ENCODE measurements at places on chromosomes 13 and 19.

DNA sequence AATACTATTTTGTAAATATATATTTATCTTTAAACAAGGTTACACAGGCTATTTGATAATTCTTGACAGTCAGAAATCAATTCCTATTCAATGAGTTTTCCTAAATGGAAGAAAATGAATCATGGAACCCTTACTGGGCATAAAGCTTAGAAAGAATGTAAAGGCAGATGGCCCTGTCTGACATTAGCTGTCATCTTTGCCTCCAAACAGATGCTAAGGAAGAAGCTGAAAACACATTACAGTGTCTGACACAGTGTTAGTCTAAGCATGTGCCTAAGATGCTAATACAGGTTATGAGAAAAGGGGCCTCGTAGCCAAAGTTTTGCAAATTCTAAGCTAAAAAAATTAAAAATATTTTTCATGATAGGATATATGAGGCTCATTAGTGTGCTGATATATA is 112.8 kb downstream of the ITGBL1 start:
- no peak for DNase-seq

DNA sequence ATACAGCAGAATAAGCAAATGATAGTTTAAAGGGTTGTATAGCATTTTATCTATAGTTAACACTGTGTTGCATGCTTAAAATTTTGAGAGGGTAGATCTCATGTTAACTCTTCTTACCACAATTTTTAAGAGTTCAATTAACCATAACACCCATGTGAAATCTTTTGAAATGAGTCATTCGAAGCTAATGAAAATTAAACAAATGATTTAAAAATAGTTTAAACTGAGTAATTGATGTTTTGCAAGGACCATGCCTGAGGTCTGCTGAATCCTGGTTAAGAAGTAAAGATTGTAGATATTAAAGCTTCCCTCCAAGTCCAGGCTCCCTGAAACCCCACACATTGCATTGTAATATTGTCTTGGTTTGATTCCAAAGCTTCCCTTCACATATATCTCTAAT is 176.7 kb upstream of the RNF113B start:
- no peak for DNase-seq

GRCh38 chr13:99182439-99182838 is 18.2 kb upstream of the UBAC2 start:
- no peak for DNase-seq

DNA sequence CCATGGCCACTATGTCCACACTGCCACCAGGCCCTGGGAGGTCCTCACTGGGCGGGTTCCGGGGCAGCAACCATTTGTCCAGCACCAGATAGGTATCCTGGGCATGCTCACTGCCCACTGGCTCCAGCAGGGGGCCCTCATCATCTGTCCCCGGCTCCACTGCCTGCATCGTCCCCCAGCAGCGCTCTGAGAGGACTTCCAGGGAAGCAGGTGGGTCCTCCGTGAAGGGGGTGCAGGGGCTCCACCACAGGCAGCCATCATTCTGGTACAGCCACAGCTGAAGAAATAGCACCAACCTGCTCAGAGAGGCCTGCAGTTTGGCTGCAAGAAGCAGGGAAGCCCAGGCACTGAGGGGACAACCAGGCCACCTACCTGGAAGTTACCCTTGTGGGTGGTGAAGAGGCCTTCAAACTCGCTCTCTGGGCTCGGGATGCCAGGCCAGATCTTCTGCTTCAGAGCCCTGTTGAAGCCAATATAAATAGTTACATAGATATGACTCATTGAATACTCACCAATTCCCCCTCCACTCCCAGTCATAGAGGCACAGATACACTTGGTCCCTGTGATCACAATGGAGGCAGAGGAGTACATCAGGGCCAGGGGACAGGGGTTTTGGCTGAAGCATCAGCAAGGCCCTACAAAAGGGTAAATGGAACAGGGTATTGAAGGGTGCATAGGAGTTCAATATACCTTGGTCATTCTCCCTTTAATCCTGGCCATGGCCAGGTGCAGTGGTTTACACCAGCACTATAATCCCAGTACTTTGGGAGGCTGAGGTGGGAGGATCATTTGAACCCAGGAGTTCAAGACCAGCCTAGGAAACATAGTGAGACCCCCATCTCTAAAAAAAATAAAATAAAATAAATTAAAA is 4.1 kb downstream of the SWSAP1 start:
- DNase-seq, result no peak

DNA sequence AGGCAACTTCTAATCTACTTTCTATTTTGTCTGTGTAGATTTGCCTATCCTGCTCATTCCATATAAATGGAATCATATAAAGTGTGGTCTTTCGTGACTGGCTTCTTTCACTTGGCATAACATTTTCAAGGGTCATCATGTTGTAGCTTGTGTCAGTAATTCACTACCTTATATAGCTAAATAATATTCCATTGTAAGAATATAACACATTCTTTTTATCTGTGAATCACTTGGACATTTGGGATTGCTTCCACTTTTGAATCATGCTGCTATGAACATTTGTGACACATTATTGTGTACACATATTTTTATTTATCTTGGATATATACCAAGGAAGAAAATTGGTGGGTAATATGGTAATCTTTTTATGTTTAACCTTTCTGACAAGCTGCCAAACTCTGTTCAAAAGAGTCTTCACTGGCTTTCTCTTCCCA is 89.0 kb upstream of the CSNK1A1L start:
- no peak for DNase-seq

DNA sequence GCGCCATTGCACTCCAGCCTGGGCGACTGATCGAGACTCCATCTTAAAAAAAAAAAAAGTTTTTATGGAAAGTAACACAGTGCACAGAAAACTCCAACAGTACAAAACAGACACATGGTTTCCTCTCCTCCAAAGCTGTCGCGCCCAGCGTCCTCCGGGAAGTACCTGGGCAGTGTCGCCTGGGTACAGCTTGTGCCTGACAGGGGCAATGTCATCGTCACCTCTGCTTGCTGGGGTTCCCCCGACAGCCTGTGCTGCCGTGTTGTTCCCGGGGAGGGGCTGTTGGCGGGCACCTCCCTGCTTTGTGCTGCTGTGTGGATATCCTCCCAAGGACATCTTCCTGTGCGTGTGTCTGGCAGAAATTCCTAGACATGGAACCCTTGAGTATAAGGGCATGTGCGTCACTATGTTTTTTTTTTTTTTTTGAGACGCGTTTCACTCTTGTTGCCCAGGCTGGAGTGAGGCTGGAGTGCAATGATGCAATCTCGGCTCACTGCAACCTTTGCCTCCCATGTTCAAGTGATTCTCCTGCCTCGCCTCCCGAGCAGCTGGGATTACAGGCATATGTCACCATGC is 2.4 kb upstream of the F2RL3 start:
- no peak for DNase-seq

DNA sequence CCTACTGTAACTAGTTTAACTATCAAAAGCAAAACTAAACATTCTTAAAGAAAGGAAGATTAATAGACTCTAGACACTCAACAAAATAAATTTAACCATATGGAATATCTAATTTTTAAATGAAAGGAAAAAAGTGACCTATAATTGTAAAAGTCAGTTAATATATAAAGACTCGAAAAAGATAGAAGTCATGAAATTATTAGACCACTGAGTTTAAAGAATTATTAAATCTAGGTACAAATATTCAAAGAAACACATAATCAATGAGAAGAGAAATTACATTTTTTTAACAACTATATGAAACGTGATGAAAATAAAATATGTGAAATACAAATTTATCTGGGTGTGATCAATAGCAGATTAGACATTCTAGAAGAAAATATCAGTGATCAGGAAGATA is 706.8 kb upstream of the PCDH20 start:
- DNase-seq, result no peak

DNA sequence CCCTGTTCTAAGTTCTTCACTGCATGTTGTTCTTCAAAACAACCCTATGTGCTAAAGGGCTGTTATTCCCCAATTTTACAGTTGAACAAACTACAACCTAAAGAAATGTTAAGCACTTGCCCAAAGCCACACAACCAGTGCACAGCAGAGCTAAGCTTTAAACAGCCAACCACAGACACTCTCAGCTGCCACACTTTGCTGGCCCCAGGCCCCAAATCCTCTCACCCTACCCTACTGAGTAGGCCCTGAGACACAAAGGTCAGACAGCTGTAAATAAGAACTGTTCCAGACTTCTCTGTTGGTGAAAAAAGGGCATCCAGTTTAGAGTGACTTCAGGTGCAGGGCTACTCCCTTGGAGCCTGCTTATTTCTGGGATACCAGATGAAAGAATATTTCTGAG is 30.0 kb downstream of the GRIK5 start:
- DNase-seq, result no peak

- DNase-seq, result no peak
Observed at GRCh38 chr13:62251734-62252133, 836.1 kb upstream of the PCDH20 start.

- DNase-seq, result no peak
Observed at GRCh38 chr13:37143911-37144310, 38.4 kb upstream of the CSNK1A1L start.

Data from CD4-positive, alpha-beta T cell treated with Interleukin-12 subunit alpha and Interleukin-12 subunit beta, for 1 hour (primary cell).